NCI-H1092 (cell line): ENCODE measurements at places on chromosomes 16 and 17.

- DNase-seq = no peak
Observed at GRCh38 chr17:50426472-50426782, 409 bp downstream of the ACSF2 start.

- no peak for DNase-seq
Observed at GRCh38 chr17:33686171-33686570, 393.1 kb upstream of the ASIC2 start.

- no peak for DNase-seq
Observed at GRCh38 chr17:81285179-81285878, 9.8 kb downstream of the SLC38A10 start.

DNA sequence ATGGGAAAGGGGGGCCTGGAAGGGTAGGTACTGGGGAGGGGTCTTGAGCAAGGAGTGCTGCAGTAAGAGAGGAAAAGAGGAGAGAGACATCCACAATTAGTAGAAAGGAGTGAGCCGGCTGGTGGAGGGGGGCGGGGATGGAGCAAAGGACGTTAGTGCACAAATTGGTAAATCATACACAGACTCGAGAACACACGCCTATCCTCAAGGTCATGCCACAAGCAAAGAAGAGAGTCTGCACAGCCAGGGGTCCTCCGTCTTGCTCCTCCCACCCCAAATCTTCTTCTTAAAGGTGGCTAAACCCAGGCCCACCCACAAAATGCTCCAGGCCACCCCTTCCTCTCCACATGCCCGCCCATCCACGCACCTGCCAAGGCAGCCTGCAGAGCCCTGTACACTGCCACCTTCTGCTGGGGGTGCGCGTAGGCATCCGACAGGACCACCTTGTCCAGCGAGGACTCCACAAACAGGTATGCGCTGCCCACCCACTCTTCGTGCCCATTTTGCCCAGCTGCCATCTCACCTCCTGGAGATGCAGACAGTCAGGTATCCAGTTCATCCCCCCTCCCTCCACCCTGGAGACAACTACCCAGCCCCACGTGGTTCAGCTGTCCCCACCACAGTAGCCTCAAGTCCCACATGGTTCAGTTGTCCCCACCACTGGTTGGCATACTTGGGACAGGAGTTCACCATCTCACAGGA, 3.4 kb downstream of the TRADD start:
- DNase-seq = no peak

- DNase-seq = no peak
Observed at GRCh38 chr17:28324267-28324745, 5.3 kb downstream of the TMEM97 start.

GRCh38 chr17:3469529-3469928, 2.1 kb downstream of the SPATA22 start:
- no peak for DNase-seq

DNA sequence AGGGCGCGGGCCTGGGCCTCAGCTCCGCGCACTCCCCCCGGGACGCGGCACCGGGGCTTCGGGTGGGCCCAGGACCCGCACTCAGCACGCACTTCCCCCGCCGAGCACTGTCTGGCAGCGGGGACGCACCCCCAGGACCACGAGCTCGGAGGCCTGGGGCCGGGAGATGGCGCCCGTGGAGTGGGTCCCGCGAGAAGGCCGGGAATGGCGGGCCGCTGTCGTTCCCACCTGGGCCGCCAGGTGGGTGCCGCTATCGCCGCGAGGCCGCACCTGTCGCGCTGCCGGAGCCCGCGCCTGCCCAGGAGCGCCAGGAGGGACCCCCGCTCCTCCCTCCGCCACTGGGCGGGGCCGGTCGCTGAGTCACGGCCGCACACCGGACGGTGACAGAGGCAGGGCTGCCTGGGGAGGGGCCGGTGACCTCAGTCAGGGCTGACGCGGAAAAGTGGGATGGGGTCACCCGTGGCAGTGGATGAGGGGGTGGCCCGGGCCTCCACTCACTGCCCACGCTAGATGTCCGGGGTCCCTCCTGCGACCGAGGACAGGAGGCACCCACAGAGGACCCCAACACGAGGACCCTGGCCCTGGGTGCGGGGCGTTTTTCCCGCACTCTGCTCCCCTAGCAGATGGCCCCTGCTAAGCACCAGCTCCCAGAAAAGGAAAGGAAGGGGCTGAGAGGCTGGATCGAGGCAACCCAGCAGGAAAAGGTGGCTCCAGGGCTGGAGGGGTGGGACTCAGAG, 6.9 kb upstream of the ACTG1 start:
- DNase-seq = no peak
